Hematopoietic multipotent progenitor cell treated with erythropoietin and hydrocortisone succinate and interleukin-3 and kit ligand, for 15 days (in vitro differentiated cells): ENCODE measurements at places on chromosomes 5 and 9.

GRCh38 chr9:107218829-107219485 lies 64.1 kb upstream of the RAD23B start:
- no peak for DNase-seq

DNA sequence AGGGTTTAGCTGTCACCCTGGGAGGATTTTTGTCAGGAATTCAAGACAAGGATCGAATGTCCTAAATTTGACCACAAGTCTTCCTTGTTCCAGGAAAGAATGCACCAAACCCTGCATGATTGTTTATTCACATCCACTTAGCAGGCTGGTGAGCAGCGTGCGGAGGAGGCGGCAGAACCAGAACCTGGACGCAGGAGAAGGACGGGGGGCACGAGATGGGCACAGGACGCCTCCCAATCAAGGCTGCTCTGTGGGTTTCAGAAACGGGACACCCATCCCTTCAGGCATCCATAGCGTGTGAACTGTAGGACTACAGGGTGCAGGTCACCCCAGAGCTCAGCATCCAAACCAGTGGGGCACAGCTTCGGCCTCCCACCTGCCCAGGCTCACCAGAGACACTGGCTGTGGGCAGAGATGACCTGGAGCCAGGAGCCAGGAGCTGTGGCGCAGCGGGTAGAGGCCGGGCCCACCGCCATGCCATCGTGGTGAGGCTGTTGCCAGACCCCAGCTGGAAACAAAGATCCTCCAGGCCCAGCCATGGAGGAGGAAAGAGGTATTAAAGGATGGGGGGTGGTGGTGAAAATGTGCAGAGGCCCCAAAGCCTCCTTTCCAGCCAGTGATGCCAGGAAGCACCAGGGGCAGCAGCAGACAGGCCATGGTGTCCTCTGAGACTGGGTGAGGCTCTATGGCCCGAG lies 32.3 kb upstream of the ADAMTS2 start:
- DNase-seq, result no peak

DNA sequence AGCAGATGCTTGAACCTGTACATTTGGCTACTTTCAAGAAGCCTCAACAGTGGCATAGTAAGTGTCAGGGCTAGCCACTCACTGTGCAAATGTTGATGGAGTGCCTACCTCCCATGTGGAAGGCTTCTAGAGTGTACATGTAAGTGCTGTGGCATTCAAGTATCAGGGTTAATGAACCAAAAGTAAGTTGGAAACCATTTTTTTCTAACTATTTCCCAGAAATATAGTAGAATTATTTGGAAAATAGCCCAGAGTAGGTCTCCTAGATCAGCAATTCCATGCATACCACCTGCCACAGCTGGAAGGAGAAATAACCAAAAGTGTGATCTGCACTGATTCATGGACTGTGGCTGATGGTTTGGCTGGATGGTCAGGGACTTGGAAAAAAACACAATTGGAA lies 53.3 kb downstream of the FOXD1 start:
- no peak for DNase-seq

DNA sequence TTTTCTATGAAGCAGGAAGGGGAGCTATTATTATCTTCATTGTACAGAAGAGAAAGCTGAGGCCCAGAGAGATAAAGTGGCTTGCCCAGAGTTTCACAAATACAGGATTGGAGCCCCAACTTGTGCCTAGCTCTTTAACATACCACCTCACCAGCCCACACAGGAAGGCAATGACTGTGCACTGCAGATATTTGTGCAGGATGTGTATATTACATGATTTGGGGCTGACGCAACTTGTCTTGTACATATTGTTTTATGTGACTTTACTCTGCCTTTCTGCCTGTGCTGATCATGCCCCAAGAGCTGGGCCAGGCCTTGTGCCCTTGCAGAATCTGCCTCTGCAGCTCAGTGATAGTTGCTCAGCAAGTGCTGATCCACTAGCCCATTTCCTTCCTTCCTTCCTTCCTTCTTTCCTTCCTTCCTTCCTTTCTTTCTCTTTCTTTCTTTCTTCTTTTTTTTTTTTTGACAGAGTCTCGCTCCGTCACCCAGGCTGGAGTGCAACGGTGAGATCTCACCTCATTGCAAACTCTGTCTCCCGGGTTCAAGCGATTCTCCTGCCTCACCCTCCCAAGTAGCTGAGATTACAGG lies 106.6 kb upstream of the TBCA start:
- DNase-seq, result no peak

GRCh38 chr5:21823588-21823987 lies 1029.6 kb downstream of the CDH12 start:
- no peak for DNase-seq
